ENCODE measurements at places on chromosomes 6 and 20. TPM values are rescaled to one million over a fixed set of nuclear protein-coding genes. Genes with fewer than 3 reads are reported as not detected.
A peak's percentile ranks its signal among the peaks of the same experiment; 100 is the strongest.

GRCh38 chr6:92496527-92496926 is 922.8 kb downstream of the EPHA7 start:
- DNase-seq: no peak
- H3K4me1 ChIP-seq: no peaks in the 10 kb centered on the region
- no peaks in the 10 kb centered on the region for H3K36me3 ChIP-seq
- H3K27ac ChIP-seq: no peak overlapping the region
- no peak overlapping the region for H3K4me3 ChIP-seq

- H3K4me3 ChIP-seq: no peak overlapping the region
- H3K27me3 ChIP-seq: no peaks in the 10 kb centered on the region
- H3K27ac ChIP-seq: no peak overlapping the region
- H3K36me3 ChIP-seq: no peaks in the 10 kb centered on the region
- DNase-seq: no peak
Observed at GRCh38 chr6:139278190-139278589, 13.6 kb downstream of the TXLNB start.

- H3K27me3 ChIP-seq: no peaks in the 10 kb centered on the region
- peak overlapping the region; percentile 86 for H3K27ac ChIP-seq
- H3K36me3 ChIP-seq: no peaks in the 10 kb centered on the region
- peaks cover 28% of the 10 kb centered on the region for H3K4me1 ChIP-seq
Observed at GRCh38 chr20:44532981-44533331, 11.1 kb upstream of the SERINC3 start.

DNA sequence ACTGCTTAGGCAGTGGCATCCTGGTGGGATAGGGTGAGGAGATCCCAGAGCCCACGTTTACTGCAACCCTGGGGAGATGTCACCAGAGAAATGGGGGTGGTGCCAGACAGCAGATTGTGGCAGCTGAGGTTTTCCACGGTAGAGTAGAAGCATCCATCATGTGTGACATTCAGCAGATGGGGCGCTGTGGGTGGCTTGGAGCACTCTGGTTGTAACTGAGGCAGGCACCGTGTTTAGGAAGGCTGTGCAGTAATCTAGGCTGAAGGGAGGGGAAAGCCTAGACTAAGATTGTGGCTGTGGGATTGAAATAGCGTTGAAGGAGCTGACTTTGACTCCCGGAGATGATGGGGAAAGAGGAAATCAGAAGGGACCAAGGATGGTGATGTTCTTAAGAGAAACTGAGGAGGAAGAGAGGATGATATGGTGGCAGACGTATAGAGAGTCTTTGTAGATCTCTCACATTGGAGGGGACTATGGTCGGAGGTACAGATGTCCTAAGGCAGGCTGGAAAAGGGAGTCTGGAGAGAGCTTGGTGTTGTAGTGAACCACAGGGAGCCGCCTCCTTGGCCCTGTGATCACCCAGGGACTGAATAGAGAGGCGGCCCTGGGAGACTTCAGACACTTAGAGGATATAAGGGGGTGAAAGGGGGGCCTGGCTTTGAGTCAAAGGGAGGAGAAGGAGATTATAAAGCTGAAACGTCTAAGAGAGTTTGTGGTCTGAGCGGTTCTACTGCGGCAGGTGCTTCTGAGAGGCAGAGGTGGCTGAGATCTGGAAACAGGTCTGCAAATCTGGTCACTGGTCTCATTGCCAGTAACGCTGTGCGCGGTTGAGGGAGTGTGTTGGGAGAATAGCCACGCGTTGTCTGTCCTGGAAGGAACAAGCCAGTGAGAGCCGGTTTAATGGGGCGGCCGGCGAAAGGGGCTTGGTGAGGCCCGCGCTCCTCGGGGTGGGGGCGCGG is 792 bp upstream of the MICA start:
- no peaks in the 10 kb centered on the region for H3K36me3 ChIP-seq
- peaks cover 72% of the 10 kb centered on the region for H3K4me1 ChIP-seq
- no peaks in the 10 kb centered on the region for H3K27me3 ChIP-seq
- H3K27ac ChIP-seq: peak overlapping the region; percentile 99

- DNase-seq: no peak
- no peaks in the 10 kb centered on the region for H3K36me3 ChIP-seq
- H3K27me3 ChIP-seq: no peaks in the 10 kb centered on the region
- no peak overlapping the region for H3K4me3 ChIP-seq
- no peak overlapping the region for H3K27ac ChIP-seq
- no peaks in the 10 kb centered on the region for H3K4me1 ChIP-seq
Observed at GRCh38 chr6:65667916-65668656, 38.9 kb downstream of the EYS start.

DNA sequence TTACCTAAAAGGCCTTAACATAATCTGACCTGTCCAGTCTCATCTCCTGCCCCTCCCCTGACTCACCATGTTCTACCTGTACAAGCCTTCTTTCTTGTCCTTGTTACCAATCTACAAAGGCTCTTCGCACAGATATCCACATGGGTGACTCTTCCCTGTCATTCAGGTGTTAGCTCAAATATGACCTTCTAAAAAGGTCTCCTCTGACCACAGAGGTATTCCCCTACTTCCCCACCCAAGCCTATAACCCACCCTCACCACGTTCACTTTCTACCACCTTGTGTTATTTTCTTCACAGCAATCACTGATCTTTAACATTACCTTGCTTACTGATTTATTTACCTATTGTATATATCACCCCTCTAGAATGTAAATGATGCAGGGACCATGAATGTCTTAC is 96.7 kb downstream of the BTBD9 start:
- no peak for DNase-seq
- H3K27me3 ChIP-seq: no peaks in the 10 kb centered on the region
- no peaks in the 10 kb centered on the region for H3K4me1 ChIP-seq

DNA sequence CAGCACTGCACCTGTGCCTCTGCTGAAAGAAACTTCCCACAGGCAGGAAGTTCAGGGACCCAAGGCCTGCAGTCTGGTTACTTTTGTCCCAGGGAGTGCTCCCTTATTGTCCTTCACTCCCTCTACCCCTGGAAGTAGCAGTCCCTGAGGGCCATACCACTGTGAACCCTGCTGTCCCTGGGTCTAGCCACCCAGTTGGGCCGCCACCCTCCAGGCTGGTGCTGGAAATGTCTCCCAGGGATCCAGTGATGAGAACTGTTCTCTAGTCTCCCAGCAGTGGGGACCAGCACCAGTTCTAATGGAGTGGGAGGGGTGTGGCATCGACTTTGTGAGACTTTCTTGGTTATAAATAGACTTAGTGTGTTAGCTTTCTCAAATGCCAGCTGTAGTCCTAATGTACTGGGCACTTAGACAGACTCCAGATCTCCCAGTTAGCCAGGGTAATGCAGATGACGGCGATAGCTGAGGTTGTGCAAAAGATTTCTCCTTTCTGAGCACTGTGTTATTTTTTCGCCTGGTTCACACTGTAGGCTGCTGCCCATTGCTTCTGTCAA is 462.5 kb downstream of the CDH26 start:
- H3K4me1 ChIP-seq: no peaks in the 10 kb centered on the region
- DNase-seq: no peak
- H3K4me3 ChIP-seq: no peak overlapping the region
- no peak overlapping the region for H3K27ac ChIP-seq

GRCh38 chr6:2952557-2953095 is 18.7 kb downstream of the SERPINB6 start:
- H3K27ac ChIP-seq: peak overlapping the region; percentile 59
- peaks cover 19% of the 10 kb centered on the region for H3K4me1 ChIP-seq
- H3K27me3 ChIP-seq: no peaks in the 10 kb centered on the region
- peaks cover 15% of the 10 kb centered on the region for H3K36me3 ChIP-seq
- peak overlapping the region; percentile 5 for H3K4me3 ChIP-seq
- DNase-seq: no peak

DNA sequence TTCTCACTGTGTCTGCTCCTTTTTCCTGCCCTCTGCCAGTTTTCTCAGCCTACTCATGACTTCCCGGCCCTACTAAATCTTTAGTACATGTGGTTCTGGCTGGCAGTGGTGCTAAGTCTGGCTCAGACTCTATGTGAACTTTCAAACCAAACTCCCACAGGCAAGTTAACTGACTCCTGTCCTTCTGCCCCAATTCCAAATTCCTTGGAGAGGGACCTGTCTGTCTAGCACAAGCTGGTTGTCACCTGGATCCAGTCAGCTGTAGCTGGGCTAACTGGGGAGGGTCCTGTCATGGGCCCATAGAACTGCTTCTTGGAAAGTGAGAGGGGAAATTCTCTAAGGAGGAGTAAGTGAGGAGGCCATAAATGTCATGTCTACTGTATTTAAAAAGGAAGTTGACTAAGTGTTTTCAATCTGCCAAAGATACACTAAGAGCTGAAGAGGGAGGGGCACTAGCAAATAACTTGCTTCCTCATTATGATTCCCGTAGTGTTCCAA is 240.1 kb downstream of the KCNQ5 start:
- DNase-seq: no peak
- no peaks in the 10 kb centered on the region for H3K27me3 ChIP-seq

DNA sequence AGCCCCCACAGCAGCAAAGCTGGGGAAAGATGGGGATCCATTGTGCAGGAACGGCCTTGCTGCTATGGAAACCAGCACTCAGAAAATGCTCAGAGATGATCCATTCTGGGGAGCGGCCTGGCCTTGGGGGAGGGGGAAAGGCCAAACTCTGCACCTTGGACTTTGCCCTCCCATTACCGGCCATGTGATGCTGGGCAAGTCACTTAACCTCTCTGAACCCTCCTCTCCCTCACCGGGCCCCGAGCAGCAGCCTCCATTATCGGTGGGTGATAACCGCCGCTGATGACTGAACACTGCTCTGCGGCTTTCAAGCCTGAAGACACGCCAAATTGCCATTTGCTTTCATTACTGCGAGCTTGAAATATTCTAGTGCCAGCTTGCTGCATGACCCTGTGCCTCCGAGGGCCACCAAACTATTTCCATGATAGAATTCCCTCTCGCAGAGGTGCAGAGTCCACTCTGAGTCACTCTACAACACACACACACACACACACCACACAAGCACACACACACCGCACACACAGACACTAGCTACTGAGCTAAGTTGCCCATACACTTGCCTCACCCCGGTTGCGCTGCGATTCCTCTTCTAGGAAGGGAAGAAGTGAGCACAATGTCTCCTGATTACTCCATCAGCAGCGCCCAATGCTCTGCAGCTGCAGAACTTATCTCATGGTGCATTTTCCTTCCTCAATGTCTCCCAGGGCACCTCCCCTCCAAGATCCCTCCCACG is 20.6 kb upstream of the SIRPA start:
- DNase-seq: no peak
- H3K4me1 ChIP-seq: no peaks in the 10 kb centered on the region
- H3K4me3 ChIP-seq: no peak overlapping the region
- no peaks in the 10 kb centered on the region for H3K27me3 ChIP-seq
- H3K36me3 ChIP-seq: no peaks in the 10 kb centered on the region
- H3K27ac ChIP-seq: no peak overlapping the region

DNA sequence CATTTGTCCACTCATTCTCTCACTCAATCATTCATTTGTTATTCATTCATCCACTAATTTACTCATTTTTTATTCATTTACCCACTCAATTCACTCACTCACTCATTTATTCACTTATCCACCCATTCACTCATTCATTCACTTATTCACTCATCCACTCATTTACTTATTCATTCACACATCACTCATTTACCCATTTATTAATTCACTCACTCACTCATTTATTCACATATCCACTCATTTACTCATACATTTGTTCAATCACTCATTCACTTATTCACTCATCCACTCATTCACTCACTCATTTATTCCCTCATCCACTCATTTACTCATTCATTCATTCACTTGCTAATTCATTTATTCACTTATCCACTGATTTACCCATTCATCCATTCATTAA is 129.1 kb downstream of the TTLL2 start:
- H3K4me3 ChIP-seq: no peak overlapping the region
- no peaks in the 10 kb centered on the region for H3K36me3 ChIP-seq
- DNase-seq: no peak
- H3K4me1 ChIP-seq: no peaks in the 10 kb centered on the region

DNA sequence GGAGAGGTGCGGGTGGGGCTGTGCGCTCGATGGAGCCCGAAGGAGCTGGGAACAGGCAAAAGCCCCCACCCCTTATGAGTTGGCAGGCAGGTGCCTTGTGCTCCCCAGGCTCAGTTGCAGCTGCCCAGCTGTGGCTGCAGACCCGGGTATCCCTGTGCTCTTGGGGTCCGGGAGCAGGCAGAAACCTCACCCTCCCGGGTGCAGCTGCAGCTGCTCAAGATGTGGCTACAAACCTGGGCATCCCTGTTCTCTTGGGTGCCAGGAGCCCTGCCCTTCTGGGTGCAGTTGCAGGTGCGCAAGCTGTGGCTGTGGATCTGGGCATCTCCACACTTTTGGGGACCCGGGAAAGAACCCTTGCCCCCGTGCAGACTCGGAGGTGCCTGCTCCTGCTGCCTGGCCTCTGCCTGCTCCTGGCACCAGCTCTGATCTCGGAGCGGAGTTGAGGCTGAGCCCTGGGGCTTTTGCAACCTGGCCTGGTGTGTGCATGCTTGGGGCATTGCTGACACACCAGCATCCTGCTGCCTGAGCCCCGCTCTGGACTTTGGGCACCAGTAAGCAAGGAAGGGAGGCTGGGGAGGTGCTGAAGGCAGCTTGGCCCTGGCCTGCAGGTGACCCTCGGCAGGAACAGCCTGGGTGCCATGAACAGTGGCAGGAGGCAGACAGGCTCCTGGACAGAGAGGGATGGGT is 21.6 kb downstream of the OR2J3 start:
- H3K4me1 ChIP-seq: no peaks in the 10 kb centered on the region
- no peaks in the 10 kb centered on the region for H3K36me3 ChIP-seq
- no peaks in the 10 kb centered on the region for H3K27me3 ChIP-seq
- no peak overlapping the region for H3K4me3 ChIP-seq

DNA sequence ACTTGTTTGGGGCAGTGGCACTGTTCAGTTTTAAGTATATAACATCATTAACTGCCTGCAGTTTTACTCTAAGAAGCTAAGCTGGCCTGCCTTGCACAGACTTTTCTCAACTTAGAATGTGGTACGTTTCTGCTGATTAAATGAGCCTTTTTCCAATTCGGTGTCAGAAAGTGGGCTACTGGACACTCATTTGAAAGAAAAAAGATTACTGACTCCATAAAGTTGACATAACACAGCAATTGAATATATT is 2.1 kb downstream of the ZMYND8 start:
- no peaks in the 10 kb centered on the region for H3K27me3 ChIP-seq
- no peaks in the 10 kb centered on the region for H3K36me3 ChIP-seq
- no peak for DNase-seq

- no peaks in the 10 kb centered on the region for H3K27me3 ChIP-seq
- no peak overlapping the region for H3K27ac ChIP-seq
- no peaks in the 10 kb centered on the region for H3K4me1 ChIP-seq
- no peak for DNase-seq
- no peaks in the 10 kb centered on the region for H3K36me3 ChIP-seq
Observed at GRCh38 chr6:40353197-40353966, 233.8 kb downstream of the LRFN2 start.

DNA sequence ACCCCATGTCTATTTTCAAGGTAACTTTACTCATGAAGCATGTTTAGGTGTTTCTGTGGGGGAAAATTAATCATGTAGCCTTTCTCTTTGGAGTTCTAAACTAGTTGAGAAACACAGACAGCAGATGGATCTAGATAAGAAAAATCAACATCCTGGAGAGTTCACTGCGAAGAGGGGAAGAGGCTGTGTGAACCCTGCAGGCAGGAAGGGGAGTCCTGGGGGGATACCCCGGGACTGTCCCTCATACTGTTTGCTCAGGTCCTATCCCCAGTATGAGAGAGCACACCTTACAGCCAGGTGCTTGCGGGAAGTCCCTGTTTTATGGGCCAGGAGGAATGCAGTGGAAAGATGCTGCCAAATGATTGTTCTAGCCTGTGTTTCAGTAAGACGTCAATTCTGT is 32.7 kb downstream of the CHMP4B start:
- DNase-seq: no peak
- H3K27me3 ChIP-seq: no peaks in the 10 kb centered on the region
- no peak overlapping the region for H3K4me3 ChIP-seq
- H3K4me1 ChIP-seq: peaks cover 64% of the 10 kb centered on the region

The SYCP2L gene
- total RNA-seq: 0.25 TPM

The HLA-G gene
- total RNA-seq: not detected

The PHACTR3 gene
- 8.3 TPM for total RNA-seq

The NOP56 gene
- total RNA-seq: 87.7 TPM

The CGA gene
- not detected for total RNA-seq

The VWA7 gene
- 0.74 TPM for total RNA-seq

The NOTCH4 gene
- 18.2 TPM for total RNA-seq

The SAMD5 gene
- total RNA-seq: 3.2 TPM

Data from vagina (tissue), 2 donors.